GOT3 (cell line): ENCODE measurements at places on chromosomes 4 and X.

DNA sequence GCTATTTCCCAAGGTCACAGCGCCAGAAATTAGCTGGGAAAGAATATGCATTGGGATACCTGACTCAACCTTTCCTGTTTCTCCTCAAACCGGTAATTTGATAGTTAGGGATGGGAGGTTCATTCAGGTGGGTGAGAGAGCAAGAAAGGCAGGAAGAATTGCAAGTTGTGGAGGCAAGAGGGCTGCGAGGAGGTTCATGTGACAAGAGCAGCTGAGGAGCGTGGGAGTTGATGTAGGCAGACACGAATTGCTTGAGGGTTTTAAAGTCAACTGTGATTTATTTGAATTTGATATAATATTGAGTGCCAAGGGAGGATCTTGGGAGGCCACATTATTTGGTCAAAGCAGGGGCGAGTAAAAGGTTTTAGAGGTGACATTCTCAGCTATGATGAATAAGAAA is 329.0 kb downstream of the STIM2 start:
- no peak for DNase-seq

- no peak for DNase-seq
Observed at GRCh38 chr4:7430368-7430964, 4.3 kb downstream of the PSAPL1 start.

- DNase-seq = no peak
Observed at GRCh38 chr4:25704516-25704915, 48.9 kb downstream of the SLC34A2 start.

DNA sequence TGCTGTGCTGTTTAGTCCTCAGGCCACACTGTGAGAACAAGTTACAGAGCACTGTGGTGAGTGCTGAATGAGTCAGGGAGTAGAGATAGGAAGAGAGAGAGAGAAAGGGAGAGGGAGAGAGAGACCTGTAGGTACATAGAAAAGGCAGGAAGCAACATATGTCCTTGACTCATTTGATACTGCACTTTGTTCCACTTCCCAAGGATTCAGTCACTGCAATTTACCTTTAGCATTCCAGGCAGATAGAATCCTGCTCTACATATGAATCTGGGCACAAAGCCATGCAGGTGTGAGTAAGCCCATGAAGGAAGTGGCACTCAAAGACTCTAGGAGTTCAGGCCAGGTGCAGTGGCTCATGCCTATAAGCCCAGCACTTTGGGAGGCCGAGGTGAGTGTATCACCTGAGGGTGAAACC is 1.0 kb upstream of the DAPP1 start:
- no peak for DNase-seq

GRCh38 chr4:12689457-12689856 is 794.7 kb downstream of the RAB28 start:
- no peak for DNase-seq

GRCh38 chr4:113141901-113142346 is 92.5 kb downstream of the ANK2 start:
- DNase-seq = no peak

GRCh38 chr4:125461676-125462363 is 147.1 kb downstream of the FAT4 start:
- no peak for DNase-seq

- no peak for DNase-seq
Observed at GRCh38 chr4:183437452-183437851, 7.0 kb upstream of the CDKN2AIP start.
